Stomach (tissue), 19 donors: ENCODE measurements at places on chromosomes 7 and 10. TPM values are rescaled to one million over a fixed set of nuclear protein-coding genes. Genes with fewer than 3 reads are reported as not detected.

FXYD4 gene
- polyA plus RNA-seq = 2.8 TPM

- H3K36me3 ChIP-seq = no peaks in the 10 kb centered on the region
- DNase-seq = no peak
- no peak overlapping the region for H3K27ac ChIP-seq
- H3K27me3 ChIP-seq = no peaks in the 10 kb centered on the region
Measured at GRCh38 chr10:64996886-64997285, 1475.7 kb downstream of the REEP3 start.

DNA sequence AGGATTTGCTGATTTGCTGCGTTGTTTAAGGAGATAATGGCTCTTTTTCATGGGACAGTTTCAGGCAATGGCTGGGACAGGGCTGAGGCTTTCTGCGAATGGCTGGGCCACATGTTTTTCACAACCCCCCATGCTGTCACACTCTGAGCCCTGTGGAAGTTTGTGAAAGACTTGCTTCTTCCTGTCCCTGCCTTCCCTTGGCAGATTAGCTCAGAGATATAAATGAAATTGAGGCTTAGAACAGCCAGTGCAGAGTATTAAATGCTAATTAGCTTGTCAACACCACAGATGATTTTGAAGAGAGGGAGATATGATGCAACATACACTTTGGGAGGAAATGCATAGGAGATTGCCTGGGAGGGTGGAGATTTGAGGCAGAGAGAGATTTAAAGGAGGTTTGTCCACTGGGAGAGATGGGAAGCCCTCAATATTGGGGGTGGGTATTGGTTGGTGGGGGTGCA lies 232.0 kb downstream of the SH2D4B start:
- DNase-seq = no peak
- no peak overlapping the region for H3K27ac ChIP-seq
- H3K36me3 ChIP-seq = no peaks in the 10 kb centered on the region
- no peak overlapping the region for H3K4me3 ChIP-seq

DNA sequence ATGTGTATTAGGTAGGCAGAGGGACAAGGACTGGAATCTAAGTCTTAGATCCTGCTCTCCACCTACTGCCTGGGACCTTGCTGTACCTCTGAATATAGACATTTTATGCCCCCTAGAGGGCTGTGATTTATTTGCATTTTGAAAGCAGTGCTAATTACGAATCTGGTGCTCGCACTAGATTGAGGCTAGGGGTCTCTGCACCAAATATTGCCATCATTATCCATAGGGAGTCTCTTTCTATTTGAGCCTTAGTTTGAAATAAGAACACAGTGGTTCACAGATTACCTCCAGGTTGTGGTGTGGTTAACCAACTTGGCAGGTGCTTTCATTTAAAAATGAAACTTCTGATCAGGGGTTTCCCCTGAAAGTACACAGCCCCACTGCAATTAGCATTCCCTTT lies 41.8 kb downstream of the CNNM1 start:
- H3K4me1 ChIP-seq = no peaks in the 10 kb centered on the region
- no peak overlapping the region for H3K4me3 ChIP-seq
- H3K36me3 ChIP-seq = no peaks in the 10 kb centered on the region
- no peak overlapping the region for H3K27ac ChIP-seq
- no peak for DNase-seq

GRCh38 chr7:41559426-41559825 lies 143.5 kb downstream of the INHBA start:
- no peaks in the 10 kb centered on the region for H3K27me3 ChIP-seq
- no peaks in the 10 kb centered on the region for H3K36me3 ChIP-seq
- H3K27ac ChIP-seq = no peak overlapping the region
- no peak overlapping the region for H3K4me3 ChIP-seq

- H3K4me3 ChIP-seq = no peak overlapping the region
- no peak for DNase-seq
- no peaks in the 10 kb centered on the region for H3K4me1 ChIP-seq
- H3K36me3 ChIP-seq = no peaks in the 10 kb centered on the region
Measured at GRCh38 chr7:25597946-25598345, 369.7 kb upstream of the NPVF start.

GRCh38 chr7:148921806-148922205 lies 37.7 kb upstream of the EZH2 start:
- H3K36me3 ChIP-seq = no peaks in the 10 kb centered on the region
- H3K4me3 ChIP-seq = no peak overlapping the region
- no peaks in the 10 kb centered on the region for H3K27me3 ChIP-seq
- H3K4me1 ChIP-seq = no peaks in the 10 kb centered on the region
- DNase-seq = peak; percentile 79
